LHCN-M2 (cell line): ENCODE measurements at places on chromosomes 4 and X. TPM values are rescaled to one million over a fixed set of nuclear protein-coding genes. Genes with fewer than 3 reads are reported as not detected.

Gene CT45A2
- total RNA-seq: not detected in 2 replicates

DNA sequence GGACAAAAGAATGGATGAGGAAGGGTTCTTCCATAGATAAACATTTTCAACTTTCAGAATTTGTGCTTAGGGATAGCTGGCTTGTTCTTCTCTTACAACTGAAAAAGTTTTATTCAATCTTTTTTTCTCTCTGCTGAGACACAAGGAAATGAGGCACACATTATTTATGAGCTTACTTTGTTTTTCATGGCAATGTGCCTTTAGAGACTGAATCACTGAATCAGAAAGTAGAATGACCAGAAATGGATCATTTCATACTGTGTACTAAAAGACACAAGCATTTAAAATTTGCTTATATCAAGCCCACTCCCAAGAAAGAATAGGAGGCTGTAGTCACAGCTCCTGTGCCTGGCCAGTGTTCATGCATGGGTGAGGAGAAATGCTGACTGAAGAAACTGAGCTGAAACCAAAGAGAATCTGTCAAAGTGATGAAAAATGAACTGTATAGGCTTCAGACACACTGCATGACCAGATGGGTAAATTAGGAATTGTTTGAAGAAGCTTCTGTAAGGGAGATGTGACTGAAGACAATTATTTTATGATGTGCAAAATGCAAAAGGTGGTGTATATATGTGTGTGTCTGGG lies 413.8 kb downstream of the RAPGEF2 start:
- peak; percentile 75 for DNase-seq

GRCh38 chrX:69289046-69289792 lies 124.0 kb upstream of the PJA1 start:
- no peak for DNase-seq

DNA sequence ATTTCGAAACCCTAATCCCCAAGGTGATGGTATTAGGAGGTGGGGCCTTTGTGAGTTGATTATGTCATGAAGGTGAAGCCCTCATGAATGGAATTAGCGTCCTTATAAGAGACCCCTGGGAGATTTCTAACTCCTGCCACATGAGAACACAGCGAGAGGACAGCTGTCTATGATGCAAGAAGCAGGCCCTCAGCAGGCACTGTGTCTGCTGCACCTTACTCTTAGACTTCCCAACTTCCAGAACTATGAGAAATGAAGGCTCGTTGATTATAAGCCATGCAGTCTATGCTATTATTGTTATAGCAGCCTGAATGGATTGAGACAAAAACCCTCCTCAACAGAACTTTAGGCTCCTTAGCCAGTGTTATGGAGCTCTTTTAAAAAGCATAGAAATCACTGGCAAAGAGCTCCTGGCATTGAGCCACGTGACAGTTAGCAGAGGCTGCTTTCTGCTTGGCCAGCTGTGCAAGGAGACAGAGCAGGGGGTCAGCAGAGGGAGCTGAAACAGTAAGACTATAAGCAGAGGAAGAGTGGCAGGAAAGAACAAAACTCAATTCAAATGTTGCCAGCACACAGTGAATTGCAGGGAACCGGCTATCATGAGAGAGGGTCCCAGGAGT lies 219.2 kb upstream of the FAT1 start:
- peak; percentile 77 for DNase-seq

DNA sequence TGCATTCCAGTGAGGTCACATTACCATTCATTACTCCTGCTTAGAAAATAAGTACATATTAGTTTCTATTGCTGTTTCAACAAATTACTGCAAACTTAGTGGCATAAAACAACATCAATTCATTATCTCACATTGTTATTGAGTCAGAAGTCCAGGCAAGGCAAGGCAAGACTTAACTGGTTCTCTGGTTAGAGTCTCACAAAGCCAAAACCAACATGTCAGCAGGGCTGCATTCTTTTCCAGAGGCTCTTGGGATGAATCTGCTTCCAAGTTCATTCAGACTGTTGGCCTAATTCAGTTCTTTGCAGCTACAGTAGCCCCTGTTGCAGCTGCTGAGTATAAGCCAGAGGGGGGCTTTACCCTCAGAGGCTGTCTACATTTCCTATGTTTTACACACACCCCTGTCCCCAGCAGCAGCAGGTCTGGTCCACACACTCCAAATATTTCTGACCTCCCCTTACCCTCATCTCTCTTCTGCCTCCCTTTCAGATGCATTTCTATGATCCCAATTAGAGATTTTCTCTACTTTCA lies 892.1 kb upstream of the EPHA5 start:
- DNase-seq: no peak

GRCh38 chr4:105483840-105484239 lies 10.0 kb upstream of the PPA2 start:
- no peak for DNase-seq

Gene STATH
- total RNA-seq: not detected in 2 replicates

- DNase-seq: no peak
Measured at GRCh38 chr4:24999392-25000089, 31.2 kb downstream of the LGI2 start.

DNA sequence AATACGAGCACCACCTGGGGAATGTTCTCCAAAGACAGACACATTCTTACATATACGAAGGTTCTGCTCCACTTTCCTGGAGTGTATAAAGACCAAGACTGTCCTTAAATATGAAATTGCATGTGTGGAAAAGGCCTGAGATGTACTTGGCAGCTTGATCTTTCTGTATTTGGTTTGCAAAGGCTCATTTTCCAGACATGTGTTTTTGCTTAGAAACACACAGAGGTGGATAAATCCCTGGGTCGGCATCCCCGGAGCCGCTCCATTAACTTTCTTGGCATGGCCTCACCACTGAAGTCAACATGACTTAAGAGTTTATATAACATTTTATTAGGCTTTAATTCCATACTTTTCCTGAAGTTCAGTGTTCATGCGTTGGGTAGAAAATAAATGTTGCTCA lies 239.4 kb downstream of the LDB2 start:
- no peak for DNase-seq

- peak; percentile 28 for DNase-seq
Measured at GRCh38 chr4:128287141-128287870, at the start of gene PGRMC2. Gene PGRMC2, minus strand, starts transcription at chr4:128287813. Its CDS starts 23 bp downstream, at chr4:128287790.

GRCh38 chr4:37367901-37368300 lies 123.4 kb downstream of the NWD2 start:
- no peak for DNase-seq

Gene NAA11
- total RNA-seq: not detected in 2 replicates

Gene SPIN2A
- total RNA-seq: 0.06 and 0.17 TPM in 2 replicates

Gene SMIM10L2A
- 0.11 TPM in 1 of 2 replicates, not detected in the other for total RNA-seq

- no peak for DNase-seq
Measured at GRCh38 chrX:5829469-5829868, 399.2 kb downstream of the NLGN4X start.

Gene ETDA
- total RNA-seq: not detected in 2 replicates

DNA sequence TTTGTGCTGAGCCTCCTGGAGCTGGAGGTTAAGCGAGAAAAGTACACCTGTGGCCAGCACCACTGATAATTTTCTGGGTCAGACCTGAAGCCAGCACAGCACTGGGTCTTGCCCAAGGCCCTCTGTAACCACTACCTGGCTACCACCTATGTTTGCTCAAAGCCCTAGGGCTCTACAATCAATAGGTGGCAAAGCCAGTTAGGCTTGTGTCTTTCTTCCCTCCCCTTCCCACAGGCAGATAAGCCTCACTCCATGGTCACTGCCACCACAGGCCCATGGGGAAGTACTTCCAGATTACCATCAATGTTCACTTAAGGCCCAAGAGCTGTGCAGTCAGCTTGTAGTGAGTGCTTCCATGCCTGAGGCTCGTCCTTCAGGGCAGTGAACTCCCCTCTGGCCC lies 35.2 kb upstream of the ARMCX4 start:
- DNase-seq: no peak

Gene ATP2B3
- not detected in 2 replicates for total RNA-seq

- DNase-seq: no peak
Measured at GRCh38 chr4:2652415-2653160, 103.5 kb downstream of the TNIP2 start.

DNA sequence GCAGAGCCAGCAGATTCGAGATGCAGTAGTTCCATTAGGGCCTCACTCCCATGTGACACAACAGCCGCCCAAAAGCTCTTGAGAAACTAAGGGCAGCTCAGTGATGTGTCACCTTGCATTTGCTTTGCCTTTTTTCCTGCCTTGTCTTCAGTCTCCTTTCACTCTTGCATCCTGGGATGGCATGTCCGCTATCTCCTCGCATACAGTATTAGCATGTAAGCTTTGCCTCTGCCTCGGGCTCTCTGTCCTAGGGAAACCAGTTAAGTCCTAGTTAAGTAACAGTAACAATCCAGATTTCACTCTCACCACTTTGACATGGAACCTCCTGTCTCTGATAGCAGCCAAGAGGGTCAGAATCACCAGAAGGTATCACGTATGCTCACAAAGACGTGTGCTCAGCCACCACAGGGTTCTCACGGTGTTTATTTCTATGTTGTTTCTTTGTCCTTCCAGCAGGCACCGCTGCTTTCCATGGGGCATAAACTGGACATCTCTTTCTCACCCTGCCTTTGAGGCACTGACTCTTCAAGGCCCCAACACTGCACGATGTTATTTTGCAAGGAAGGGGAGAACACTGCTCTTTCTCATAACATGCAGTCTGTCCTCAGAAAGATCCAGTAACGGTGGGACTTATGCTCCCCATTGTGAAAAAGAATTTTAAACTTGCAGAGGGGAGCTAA lies 26.7 kb upstream of the SORBS2 start:
- DNase-seq: peak; percentile 26

- no peak for DNase-seq
Measured at GRCh38 chr4:80878218-80878617, 152.3 kb upstream of the BMP3 start.

GRCh38 chr4:157043131-157043530 lies 32.8 kb upstream of the GLRB start:
- DNase-seq: peak; percentile 73

- no peak for DNase-seq
Measured at GRCh38 chr4:19005211-19005610, 983.7 kb upstream of the LCORL start.

Gene USP53
- total RNA-seq: 22.9 and 30.7 TPM in 2 replicates

DNA sequence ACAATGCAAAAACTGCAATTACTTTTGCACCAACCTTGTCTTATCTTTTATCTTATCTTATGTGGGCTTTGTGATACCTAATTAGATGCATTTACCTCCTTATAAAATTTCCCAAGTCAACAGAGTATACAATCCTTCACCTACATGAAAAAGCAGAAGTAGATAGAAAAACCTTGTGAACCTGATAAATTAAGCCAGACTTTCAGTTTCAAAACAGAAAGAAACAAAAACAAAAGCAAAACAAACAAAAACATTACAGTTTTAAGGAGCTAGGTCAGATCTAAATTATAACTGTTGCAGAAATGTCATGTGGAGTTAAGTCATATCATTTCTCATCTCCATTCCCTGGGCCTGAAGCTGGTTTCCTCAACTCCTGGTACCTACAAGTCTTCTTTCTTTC lies 24.9 kb upstream of the CXXC4 start:
- no peak for DNase-seq

GRCh38 chrX:99572711-99573110 lies 837.4 kb downstream of the PCDH19 start:
- no peak for DNase-seq

DNA sequence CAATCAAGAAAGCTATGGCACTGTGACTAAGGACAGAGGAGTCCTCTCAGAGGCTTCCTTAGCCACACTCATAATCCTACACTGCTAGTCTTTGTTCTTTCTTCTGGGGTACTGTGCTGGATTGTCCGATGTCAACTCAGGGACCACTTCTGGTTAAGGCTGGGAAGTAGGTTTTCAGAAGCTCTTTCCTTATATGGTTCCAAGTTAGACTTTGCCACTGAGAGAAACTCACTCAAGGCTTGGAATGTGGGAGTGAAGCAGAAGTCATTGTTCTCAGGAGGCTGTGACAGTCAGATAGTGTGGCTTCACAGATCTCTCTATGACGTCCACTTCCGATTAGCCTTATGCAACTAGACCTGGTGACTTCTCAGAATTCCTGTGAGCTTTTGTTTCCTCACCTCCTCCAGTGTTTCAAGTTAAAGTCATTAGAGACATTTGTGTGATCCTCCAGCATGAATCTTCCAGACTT lies 317.3 kb upstream of the F9 start:
- no peak for DNase-seq

Gene HMX1
- not detected in 2 replicates for total RNA-seq

Gene F8A1
- 2.6 and 3.6 TPM in 2 replicates for total RNA-seq

GRCh38 chr4:71400810-71401209 lies 62.0 kb downstream of the SLC4A4 start:
- no peak for DNase-seq

DNA sequence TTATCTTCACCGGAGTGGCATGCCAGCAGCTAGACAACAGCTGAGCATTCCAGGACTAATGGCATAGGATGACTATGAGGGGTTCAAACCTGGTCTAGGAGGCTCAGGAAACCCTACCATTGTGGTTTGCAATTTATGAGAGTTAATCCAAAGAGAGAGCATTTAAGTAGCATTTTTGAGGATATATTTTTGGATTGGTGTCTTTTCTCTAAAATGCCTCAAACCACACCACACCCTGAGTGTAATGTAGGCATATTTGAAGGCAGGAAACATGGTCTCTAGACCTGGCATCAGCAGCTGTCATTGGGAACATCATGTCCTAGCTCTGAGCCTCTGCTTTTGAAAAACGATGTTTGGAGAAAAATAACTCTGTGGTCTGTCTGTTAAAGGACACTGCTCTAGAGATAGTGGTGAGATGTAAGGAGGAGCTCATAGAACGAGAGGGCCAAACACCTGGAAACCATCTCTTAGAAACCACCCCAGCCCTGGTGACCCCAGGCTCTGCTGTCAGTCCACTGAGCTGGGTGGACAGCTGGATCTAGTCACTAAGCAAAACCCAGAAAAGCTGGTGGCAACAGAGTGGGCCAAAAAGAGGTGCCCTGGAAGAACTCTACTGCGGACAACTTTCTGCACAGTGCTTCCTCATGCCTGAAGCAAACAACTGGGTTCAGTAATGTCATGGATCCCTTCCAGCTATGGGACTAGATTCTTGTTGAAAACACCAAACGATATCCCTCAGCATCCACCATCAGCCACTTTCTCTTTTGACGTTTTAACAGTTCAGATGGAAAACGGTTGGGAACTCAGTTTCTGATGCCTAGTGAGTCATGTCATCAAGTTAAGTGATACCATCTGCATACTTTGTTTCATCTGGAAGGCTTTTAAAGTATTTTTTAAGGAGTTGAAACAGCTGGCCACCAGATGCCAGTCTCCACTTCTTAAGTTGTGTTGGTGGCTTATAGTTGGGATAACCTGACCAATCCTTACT lies 100.2 kb upstream of the C1QTNF7 start:
- DNase-seq: peak; percentile 94

Gene GPR50
- total RNA-seq: not detected in 2 replicates

- no peak for DNase-seq
Measured at GRCh38 chr4:26763648-26764047, 97.0 kb upstream of the STIM2 start.

Gene CPZ
- total RNA-seq: 2.8 and 4.1 TPM in 2 replicates
